ENCODE measurements at places on chromosomes 1 and 21. TPM values are rescaled to one million over a fixed set of nuclear protein-coding genes. Genes with fewer than 3 reads are reported as not detected.

GRCh38 chr21:25342816-25343215, 264.5 kb downstream of the MRPL39 start:
- DNase-seq, result no peak

GRCh38 chr21:15839601-15840000, 109.8 kb downstream of the USP25 start:
- DNase-seq, result no peak

- DNase-seq, result no peak
Observed at GRCh38 chr1:7069931-7070330, 284.7 kb downstream of the CAMTA1 start.

DNA sequence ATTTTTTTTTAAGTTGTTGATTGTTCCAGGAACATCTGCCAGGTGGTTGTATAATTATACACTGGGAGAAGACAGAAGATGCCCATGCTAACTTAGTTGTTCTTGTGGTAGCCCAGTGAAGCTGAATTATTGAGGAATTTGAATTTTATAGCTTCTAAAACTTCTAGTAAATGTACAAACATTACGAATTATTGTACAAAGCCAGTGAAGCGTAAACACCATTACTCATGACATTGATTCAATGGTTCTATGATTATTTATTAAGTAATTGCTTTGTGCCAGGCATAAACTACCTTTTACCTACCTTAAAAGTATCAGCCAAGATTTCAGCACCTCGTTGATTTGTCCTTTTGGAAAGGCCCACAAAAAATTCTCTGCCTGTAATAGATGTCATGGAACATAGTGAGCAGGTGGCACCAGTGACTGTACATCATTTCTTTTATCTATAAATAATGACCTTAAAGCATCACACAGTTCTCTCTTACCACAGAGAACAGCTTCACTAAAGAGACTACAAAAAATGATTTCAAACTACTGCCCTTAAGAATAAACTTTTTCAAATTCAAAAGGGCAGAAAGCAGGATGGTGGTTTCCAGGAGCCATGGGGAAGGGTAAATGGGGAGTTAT, 74.9 kb upstream of the BCL10 start:
- no peak for DNase-seq

DNA sequence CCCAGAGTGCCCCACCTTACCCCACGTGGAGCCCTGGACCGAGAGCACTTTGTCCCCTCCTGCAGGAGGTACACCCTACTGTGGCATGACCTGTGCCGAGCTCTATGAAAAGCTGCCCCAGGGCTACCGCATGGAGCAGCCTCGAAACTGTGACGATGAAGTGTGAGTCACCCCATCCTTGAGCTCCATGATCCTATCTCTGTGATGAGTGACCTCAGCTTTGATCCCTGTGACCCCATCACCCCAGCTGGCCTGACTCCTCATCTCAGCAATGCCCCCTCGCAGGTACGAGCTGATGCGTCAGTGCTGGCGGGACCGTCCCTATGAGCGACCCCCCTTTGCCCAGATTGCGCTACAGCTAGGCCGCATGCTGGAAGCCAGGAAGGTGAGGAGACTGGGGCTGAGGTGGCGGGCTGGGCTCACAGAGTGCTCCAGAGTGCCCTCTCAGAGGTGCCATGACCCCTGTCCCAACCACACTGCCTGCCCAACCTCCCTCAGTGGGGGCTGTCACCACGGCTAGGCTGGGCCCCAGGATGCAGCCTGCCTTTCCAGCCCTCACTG, 16.2 kb upstream of the MPL start:
- no peak for DNase-seq

Gene RGSL1
- not detected for total RNA-seq

DNA sequence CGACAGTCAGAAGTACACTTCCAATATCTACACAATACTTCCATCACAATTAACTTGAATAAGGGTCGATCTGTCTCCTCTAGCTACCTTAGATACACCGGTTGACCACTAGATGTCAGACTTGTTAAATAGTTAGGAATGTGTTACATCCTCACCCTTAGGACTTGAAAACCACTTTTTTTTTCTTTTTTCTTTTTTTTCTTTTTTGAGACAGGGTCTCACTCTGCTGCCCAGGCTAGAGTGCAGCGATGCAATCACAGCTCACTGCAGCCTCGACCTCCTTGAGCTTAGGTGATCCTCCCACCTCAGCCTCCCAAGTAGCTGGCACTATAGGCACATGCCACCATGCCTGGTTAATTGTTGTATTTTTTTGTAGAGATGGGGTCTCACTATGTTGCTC, 120.4 kb upstream of the GREM2 start:
- no peak for DNase-seq

DNA sequence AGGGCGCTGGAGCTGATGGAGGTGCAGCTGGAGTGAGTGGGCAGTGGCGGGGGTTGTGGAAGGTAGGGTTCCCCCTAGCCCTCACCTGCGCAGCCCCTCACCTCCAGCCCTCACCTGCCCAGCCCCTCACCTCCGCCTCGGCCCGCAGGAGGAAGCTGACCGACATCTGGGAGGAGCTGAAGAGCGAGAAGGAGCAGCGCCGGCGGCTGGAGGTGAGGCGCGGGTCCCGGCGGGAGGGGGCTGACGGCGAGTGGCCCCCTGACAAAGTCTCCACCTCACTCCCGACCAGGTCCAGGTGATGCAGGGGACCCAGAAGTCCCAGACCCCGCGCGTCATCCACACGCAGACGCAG, 2.7 kb downstream of the EVA1B start:
- no peak for DNase-seq

Gene ZNF648
- total RNA-seq, result not detected

Gene TNFRSF8
- total RNA-seq, result 18.6 TPM

GRCh38 chr1:157226739-157227138, 88.5 kb upstream of the ETV3 start:
- no peak for DNase-seq

DNA sequence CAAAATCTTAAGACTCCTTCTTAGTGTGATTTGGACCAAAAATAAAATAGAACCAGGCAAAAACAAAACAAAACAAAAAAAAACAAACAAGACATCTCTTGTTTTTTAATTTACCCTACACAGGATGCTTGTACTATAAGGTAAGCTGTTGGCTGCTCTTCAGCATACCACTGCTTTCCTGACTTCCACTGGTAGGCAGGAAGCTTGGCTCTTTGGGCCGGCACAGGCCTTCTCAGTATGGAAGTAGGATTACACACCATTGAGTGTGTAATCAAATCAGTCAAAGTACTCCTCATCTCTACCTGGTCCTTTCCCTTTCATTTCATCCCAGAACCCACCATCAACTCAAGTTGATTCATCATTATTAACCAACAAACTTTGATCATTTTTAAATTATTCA, 61.9 kb upstream of the RGS1 start:
- DNase-seq, result no peak

Gene MYOCOS
- not detected for total RNA-seq

Gene NKAIN1
- total RNA-seq, result not detected

- DNase-seq, result no peak
Observed at GRCh38 chr21:16279731-16280581, 550.2 kb downstream of the USP25 start.

- DNase-seq, result no peak
Observed at GRCh38 chr1:159929155-159930051, 4.1 kb upstream of the TAGLN2 start.

Gene CCDC181
- not detected for total RNA-seq

DNA sequence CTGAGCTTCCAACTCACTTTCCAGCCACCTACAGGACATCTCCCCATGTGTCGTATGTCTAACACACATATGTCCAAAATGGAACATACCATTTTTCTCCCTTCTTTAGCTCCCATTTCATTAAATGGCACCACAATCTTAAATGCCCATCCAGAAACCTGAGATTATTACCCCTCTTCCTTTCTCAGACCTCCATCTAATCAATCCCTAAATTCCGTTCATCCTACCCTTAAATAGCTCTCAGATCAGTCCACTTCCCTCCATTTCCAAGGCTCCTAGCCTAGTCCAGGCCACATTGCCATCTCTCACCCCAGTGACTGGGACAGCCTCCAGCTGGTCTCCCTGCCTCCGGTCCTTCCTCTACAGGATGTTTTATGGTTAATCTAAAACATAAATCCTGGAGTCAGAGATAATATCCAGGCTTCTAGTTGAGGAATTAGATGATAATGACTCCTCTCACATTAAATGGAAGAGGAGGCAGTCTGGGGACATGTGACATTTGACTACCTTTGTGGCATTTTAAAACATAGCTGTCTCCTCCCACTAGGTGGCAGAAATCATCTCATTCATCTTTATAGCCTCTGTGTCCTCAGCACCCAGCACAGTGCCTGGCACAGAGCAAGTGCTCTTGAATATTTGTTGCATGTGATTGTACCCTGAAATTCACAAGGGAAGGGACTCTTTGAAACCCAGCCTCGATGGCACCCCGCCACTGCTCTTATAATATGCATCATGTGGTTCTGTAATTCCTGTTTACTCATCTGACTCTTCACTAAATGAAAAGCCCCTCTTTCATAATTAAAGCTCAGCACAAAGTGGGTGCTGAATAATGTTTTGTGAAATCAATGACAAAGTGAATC, 102.3 kb downstream of the TMEM53 start:
- peak; percentile 33 for DNase-seq

DNA sequence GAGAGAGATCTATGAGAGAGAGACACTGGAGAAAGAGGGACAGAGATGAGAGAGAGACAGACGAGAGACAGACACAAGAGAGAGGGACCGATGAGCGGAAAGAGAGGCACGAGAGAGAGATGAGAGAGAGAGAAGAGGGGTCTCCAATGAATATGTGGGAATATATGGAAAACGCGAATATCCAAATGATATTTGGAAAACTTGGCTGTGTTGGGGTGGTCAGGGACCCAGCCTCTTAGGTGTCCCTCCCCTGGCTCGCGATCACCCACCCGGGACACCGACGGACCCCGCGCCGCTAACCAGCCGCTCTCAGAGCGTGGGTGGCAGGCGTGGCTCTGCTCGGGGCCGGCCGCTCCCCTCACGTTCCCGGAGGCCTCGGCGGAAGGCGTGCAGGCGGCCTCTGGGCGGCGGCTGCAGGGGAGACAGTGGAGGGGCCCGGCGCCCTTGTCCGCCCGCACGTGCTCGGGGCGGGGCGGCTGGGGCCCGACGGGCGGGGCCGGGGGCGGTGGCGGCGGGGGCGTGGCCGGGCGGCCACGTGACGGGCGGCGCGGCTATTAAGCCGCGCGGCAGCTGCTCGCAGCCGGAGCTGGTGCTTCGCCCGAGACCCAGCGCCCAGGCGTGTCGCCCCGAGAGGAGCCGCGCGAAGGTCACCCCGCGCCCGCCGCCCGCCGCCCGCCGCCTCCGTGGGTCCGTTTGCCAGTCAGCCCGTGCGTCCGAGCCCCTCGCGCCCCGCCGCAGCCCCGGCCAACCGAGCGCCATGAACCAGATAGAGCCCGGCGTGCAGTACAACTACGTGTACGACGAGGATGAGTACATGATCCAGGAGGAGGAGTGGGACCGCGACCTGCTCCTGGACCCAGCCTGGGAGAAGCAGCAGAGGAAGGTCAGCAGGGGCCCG, at the start of gene ACTN2:
ACTN2 (plus strand) TSS at position 583 of the 898 bp plus-strand sequence; CDS start at position 758, 175 bp downstream.
- DNase-seq, result peak; percentile 41

Gene ZNF436
- 3.3 TPM for total RNA-seq

Gene OLFML3
- not detected for total RNA-seq

DNA sequence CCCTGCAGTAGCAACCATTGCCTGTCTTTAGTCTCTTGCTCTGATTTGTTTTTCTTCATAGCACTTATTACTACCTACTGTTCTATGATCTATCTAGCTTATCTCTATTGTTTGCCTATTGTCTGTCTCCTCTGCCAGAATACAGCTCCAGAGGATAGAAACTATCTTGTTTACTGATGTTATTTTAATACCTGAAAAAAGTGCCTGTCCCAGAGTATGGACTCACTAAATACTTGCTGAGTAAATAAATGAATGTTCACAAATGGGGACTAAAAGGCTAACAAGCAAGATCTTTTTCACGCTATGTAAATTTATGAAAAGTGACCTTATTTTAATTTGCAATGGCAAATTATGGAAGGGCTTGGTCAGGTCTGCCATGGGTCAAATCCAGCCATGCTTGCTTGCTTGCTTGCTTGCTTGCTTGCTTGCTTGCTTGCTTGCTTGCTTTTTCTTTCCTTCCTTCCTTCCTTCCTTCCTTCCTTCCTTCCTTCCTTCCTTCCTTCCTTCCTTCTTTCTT, 145.3 kb downstream of the TGFB2 start:
- no peak for DNase-seq

Gene KCNE1
- total RNA-seq, result not detected

Gene LPGAT1
- 21.7 TPM for total RNA-seq

Gene CFHR1
- not detected for total RNA-seq

- no peak for DNase-seq
Observed at GRCh38 chr1:227764019-227764391, 28.8 kb downstream of the SNAP47 start.
